ENCODE measurements at places on chromosomes 16 and 17. TPM values are rescaled to one million over a fixed set of nuclear protein-coding genes. Genes with fewer than 3 reads are reported as not detected.

Gene C17orf50
- 0.33 TPM for total RNA-seq

Gene KCTD11
- 10.7 TPM for total RNA-seq

Gene ALDH3A1
- total RNA-seq = 783 TPM

Gene TPSB2
- total RNA-seq = not detected

Gene SULT1A4
- total RNA-seq = 31.4 TPM

Gene ZG16
- total RNA-seq = not detected

Gene MT1E
- total RNA-seq = not detected

Gene GP1BA
- total RNA-seq = not detected

Gene PGP
- total RNA-seq = 16.8 TPM

Gene TEX14
- 0.06 TPM for total RNA-seq

Gene RNF222
- total RNA-seq = not detected

Gene KRTAP3-2
- 0.42 TPM for total RNA-seq

Gene CHST5
- total RNA-seq = not detected

Gene PIGQ
- total RNA-seq = 33.0 TPM

Gene ABCC11
- total RNA-seq = 0.20 TPM

Gene RFNG
- total RNA-seq = 24.6 TPM

Gene PNMT
- total RNA-seq = not detected

Gene RRAD
- 12.1 TPM for total RNA-seq

Gene NPIPA2
- total RNA-seq = 0.97 TPM

Gene ACSM5
- not detected for total RNA-seq

Gene EFCAB5
- total RNA-seq = 0.74 TPM

Gene SLC6A2
- not detected for total RNA-seq

Gene NUDT7
- total RNA-seq = 7.8 TPM

Gene NDUFAB1
- 187 TPM for total RNA-seq

Gene NEUROD2
- total RNA-seq = not detected

Gene SLC16A11
- total RNA-seq = not detected
